ENCODE measurements at places on chromosomes 1 and 21.

DNA sequence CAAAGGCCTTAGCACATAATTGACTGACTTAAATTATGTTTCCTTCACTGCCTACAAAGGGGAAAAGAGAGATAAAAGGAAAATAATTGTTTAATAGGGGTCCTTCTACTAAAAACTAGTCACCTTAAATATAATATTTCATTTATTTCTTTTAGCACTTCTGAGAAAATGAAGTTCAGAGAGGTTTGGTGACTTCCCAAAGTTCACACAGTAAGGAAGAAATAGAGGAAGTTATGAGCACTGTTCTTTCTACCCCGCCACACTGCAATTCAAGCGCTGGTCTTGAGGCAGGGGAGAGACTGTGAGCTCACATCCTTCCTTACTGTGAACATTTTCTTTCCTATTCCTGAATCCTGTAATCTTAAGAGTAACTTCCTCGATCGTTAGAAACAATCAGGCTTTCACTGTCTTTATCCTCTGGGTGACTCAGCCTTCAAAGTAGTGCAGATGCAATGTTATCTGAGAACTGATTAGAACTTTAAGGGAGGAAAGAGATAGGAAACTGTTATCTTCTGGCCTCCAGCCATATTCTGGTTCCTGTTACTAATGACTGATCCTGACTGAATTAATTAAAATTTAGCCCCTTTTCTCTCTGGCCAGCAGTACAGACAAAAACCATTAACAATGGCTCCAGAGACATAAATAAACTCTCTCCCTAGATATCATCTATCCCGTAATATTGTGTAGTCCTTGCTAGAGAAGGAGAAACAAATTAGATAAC, 6.8 kb downstream of the RGS5 start:
- DNase-seq = no peak

DNA sequence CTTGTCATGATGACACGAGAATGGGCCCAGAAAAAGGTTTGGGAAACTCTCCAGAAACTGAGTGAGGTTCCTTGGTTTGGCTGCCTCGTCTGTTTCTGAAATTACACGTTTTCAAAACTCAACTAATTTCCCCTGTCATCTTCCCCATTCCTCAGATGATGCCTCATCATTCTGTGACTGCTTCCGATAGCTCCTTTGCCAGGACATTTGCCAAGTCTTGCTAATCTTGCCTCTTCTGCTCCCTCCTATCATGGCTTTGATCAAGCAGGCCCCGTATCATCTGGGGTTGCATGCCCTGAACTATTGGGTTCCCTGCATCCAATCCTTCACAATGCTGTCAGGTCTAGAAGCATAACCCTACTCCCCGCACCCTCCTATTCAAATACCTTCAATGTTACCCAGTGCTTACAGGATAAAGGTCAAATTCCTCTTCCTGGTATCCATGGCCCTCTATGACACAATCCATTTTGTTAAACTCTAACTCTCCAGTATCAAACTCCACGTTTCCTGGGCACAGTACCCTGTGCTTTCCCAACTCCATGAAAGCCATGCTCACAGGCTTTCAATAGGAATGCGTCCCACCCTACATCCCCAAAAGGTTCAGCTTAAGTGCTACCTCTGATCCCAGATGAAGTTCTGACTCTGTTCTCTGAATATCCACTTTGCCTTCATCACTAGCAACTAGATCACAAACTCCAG, 22.2 kb upstream of the TMEM200B start:
- DNase-seq = no peak

DNA sequence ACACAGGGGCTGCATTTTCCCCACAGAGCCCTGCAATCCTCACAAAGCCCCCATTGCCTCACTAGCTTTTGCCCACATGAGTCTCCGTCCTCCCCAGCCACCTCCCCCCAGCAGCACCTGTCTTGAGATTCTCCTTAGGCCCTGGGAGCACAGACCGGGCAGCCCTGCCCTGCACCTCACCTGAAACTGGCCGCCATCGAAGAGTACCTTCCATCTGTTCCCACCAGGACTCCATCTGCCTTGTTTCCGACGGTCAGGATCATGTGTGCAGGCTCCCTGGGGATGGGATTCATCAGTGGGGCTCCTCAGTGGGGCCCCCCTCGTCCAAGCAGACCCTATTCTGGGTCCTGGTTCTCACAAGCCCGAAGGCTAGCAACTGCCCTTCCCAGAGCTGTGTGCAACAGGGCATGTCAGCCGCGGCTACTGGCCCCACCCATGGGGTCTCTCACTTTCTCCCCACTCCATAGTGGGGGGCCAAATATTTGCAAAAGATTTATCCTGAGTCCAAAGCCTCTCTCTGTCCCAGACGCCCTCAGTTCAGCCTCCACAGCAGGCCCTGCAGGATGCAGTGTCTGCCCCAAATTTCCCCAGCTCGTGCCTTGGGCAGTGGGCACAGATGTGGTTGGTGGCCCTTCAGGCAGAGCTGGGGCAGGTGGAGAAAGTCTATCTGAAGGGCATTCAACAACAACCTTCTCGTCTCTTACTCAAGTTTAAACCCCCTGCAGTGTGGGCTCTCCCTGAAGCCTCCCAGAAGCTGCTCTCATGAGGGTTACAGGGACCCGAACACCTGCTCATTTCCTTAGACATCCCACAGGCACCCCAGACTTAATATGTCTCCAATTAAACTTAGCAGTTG, 4.8 kb downstream of the PDZK1IP1 start:
- DNase-seq = no peak

DNA sequence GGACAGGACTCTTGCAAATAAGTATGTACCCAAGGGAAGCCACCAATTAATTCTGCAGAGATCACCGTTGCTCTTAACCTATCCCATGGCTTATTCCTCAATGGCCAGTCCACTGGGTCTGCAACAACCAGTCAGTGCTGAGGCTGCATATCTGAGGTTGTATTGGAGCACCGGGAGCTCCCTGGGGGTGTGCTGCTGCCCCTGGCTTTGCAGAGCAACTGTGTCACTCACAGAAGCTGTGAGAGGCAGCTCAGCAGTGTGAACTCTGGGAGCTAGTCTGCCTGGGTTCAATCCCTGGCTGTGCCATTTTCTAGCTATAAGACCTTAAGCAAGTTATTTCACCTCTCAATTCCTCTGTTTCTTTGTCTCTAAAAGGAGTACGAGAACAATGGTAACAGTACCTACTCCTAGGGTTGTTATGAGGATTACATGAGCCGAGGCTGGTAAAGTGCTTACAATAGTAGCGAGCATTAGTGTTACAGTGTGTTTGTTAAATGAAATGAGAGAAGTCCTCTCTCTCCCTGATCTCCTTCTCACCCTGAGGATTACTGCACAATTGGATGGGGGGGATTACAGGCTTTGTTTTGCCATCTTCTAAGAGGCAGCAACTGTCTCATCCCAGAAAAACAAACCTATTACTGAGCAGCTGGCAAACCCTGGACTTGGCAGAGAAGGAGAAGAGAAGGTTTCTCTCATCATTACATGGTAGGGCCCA, 3.6 kb downstream of the RXRG start:
- no peak for DNase-seq

- no peak for DNase-seq
Observed at GRCh38 chr1:221567859-221568507, 173.9 kb downstream of the DUSP10 start.

Measured in GM19239 (cell line).